Vagina (tissue), 2 donors: ENCODE measurements at places on chromosomes 5 and 9. TPM values are rescaled to one million over a fixed set of nuclear protein-coding genes. Genes with fewer than 3 reads are reported as not detected.

GRCh38 chr5:124064956-124065355 is 553.0 kb downstream of the CSNK1G3 start:
- H3K27ac ChIP-seq = no peak overlapping the region
- DNase-seq = no peak
- no peaks in the 10 kb centered on the region for H3K27me3 ChIP-seq
- H3K4me3 ChIP-seq = no peak overlapping the region
- H3K4me1 ChIP-seq = no peaks in the 10 kb centered on the region

- no peaks in the 10 kb centered on the region for H3K27me3 ChIP-seq
- H3K4me3 ChIP-seq = no peak overlapping the region
- peaks cover 8% of the 10 kb centered on the region for H3K4me1 ChIP-seq
- DNase-seq = no peak
- no peak overlapping the region for H3K27ac ChIP-seq
Measured at GRCh38 chr5:122468351-122469116, 156.5 kb downstream of the SNCAIP start.

DNA sequence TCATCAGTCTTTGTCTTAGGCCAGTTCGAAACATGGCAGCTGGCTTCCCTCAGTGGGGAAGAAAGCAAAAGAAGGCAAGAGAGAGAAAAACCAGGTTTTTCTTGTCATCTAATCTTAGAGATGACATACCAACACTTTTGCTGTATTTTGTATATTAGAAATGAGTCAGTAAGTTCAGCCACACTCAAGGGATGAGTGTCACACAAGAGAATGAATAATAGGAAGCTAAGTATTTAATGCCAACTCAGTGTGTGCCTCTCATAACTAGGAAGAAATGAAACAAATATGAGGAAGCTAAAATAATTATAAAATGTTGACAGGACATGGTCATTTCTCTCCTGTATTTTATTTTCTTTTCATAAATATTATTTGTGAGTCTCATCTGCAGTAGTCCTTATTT is 65.3 kb downstream of the CDH12 start:
- H3K27me3 ChIP-seq = no peaks in the 10 kb centered on the region
- no peaks in the 10 kb centered on the region for H3K36me3 ChIP-seq
- no peak overlapping the region for H3K27ac ChIP-seq
- no peaks in the 10 kb centered on the region for H3K4me1 ChIP-seq
- H3K4me3 ChIP-seq = no peak overlapping the region

DNA sequence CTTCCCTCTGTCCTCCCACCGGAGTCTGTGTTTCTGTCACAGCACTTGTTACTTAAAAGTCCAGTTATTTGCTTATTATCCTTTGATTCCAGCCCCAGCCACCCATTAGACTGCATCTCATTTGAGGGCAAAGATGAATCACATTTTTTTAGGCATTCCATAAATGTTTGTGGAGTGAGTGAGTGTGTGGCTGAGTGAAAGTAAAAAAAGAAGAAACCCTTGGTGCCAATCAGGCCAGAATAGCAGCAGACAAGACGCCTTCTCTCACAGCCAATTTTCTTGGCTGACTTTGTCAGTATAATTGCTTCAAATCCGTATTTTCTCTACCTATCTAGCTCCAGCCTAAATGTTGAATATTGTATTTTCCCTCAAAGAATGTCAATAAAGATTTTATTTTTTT is 613.0 kb upstream of the WWC1 start:
- no peak overlapping the region for H3K27ac ChIP-seq
- H3K4me1 ChIP-seq = no peaks in the 10 kb centered on the region
- H3K36me3 ChIP-seq = no peaks in the 10 kb centered on the region
- H3K27me3 ChIP-seq = no peaks in the 10 kb centered on the region
- DNase-seq = no peak

The PTRH1 gene
- total RNA-seq = 2.2 TPM

The HACD4 gene
- total RNA-seq = 3.2 TPM

The FAM78A gene
- 2.5 TPM for total RNA-seq
